ENCODE measurements at places on chromosomes 11 and 22.

DNA sequence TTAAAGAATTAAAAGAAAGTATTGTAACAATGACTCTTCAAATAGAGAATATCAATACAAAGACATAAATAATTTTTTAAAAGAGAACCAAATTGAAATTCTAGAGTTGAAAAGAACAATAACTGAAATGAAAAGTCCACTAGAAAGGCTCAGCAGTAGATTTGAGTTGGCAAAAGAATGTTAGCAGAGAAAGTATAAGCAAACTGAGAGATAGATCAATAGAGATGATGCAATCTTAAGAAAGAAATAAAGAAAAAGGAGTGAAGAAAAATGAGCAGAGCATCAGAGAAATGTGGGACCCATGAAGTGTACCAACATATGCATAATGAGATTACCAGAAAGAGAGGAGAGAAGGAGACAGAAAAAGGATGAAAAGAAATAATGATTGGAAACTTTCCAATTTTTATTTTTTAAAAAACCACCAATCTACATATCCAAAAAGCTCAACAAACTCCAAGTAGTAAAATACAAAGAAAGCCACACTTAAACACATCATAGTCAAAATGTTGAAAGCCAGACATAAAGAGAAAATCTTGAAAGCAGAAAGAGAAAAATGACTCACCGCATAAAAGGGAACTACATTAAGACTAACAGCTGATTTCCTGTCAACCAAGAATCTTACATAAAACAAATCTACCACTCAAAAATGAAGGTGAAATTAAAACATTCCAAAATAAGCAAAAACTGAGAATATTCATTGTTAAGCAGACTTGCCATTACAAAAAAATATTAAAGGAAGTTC, 20.9 kb downstream of the NCF4 start:
- peak; percentile 16 for DNase-seq

GRCh38 chr11:7525424-7525823, 11.6 kb downstream of the PPFIBP2 start:
- no peak for DNase-seq

DNA sequence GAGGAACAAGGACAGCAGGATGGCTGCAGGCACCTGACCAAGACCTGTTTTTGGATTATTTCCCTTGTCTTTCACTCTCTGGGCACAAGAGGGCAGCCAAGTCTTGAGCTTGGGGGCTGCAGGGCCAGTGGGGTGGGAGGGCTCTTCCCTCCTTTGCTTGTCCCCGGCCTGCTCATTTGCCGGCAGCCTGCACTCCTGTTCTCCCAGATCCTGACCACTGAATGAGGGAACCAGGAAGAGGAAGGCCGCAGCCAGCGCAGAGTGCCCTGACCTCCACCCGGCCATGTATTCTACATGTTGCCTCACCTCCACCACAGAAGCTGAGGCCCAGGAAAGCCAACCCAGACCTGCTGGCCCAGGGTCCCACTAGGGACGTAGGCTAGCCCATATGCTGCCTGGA, 15.5 kb upstream of the NNMT start:
- peak; percentile 19 for DNase-seq

- no peak for DNase-seq
Observed at GRCh38 chr11:3121416-3121815, 43.7 kb downstream of the OSBPL5 start.

DNA sequence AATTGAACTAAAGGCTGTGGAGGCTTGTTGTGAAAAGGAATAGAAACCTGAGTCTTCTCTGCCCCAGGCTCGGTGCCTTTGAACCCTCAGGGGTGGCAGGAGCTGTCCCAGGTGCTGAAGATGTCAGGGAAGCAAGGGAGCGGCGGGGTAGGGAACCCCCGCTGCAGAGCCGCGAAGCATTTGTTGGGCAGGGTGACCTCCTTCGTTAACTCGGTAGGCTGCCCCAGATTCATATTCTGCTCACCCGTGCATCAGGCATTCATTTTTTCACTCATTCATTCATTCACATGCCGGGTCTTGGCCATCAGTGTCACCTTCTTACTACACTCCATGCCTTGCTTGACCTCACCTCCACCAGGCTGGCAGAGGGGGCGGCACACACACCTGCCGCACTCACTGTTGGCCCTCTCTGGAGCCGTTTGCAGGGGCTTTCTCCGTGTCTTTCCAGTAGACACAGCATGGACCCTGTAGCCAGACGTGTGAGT, 618.9 kb downstream of the BRD1 start:
- no peak for DNase-seq

DNA sequence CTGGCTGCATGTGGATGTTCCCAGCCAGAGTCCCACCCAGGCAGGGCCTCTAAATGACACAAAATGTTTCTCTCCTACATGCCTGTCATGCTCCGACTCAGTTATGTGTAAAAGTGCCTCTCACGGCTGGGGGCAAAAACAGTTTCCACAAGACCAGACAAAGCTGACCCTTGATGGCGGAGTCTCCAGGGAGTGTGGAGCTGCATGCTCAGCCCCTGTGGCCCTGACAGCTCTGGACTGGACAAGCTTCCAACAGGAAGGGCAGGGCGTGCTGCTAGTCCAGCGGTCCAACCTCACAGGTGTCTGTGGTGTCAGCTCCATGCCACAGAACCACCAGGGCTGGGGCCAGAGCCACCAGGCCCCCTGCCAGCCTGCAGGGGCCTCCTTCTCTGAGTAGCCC, 149.6 kb downstream of the CRYBB2 start:
- no peak for DNase-seq
